ENCODE measurements at places on chromosomes 7 and 10.

DNA sequence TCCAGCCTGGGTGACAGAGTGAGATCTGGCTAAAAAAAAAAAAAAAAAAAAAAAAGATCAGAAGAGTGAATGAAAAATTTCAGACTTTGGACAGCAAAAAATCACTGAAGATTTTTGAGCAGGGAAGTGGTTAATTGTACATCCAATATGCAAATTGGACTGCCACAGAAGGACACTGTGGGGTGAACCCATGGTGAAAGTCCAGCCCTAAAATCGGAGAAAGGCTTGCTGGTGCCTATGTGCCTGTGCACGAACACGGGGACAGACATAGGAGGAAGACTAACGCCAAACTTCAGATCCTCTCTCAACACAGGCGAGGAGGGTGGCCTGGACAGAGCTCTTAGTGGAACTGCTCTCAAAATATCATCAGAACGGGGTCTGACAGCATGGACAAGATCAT lies 65.5 kb downstream of the FAM171A1 start:
- no peak for DNase-seq

GRCh38 chr10:17472481-17473227 lies 18.3 kb upstream of the ST8SIA6 start:
- DNase-seq, result no peak

DNA sequence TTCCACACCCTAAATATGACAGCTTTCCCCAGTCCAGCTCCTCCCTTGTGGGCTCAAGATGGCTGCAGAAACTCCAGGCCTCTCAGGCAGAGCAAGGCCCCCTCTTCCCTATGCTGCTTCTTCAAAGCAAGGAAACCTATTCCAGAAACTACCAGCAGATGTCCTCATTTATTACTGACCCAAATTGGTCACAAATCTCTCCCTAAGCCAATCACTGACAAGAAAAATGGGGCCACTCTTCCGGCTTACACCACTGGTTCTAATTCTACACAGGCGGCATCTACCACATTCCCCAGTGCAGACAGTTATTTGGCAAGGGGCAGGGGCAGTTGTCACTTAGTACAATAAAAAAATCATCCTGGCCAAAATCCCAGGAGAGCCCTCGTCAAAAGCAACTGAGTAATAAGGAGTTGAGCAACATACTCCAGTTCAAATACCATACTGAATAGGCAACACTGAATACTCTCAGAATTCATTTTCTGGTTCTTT lies 150.4 kb downstream of the SFMBT2 start:
- DNase-seq, result no peak

GRCh38 chr10:129852829-129853561 lies 111.1 kb downstream of the EBF3 start:
- DNase-seq, result no peak

DNA sequence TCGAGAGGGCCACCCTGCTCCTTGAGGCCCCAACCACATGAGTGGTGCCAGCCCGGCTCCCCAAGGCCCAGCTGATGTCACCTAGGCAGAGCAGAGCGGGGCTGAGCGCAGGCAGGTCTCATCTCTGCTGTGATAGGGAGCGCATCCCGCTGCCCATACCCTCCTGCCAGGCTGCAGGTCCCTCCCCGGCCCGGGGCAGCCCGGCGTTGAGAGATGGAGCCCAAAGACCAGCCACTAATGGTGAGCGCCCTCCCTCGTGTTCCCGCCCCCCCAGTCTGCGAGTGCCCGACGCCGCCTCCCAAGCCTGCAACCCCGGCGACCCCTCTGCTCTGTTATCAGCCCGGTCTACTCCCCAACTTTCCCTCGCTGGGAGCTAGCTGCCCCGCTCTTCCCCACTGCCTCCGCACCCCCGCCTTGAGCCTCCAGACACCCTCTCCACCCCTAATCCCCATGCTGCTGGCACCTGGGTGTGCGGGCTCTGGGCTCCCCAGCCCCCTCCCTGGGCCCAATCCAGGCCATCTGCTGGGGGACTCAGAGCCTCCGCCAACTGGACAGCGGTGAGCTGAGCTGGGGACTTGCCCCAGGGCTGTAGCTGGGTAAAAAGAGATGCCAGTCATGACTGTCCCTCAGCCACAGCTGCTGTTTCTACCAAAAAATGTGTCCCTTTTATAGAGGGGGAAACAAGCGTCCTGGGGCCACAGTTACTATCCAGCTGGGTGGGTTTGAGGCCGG lies 19.7 kb upstream of the CHST12 start:
- DNase-seq, result no peak

DNA sequence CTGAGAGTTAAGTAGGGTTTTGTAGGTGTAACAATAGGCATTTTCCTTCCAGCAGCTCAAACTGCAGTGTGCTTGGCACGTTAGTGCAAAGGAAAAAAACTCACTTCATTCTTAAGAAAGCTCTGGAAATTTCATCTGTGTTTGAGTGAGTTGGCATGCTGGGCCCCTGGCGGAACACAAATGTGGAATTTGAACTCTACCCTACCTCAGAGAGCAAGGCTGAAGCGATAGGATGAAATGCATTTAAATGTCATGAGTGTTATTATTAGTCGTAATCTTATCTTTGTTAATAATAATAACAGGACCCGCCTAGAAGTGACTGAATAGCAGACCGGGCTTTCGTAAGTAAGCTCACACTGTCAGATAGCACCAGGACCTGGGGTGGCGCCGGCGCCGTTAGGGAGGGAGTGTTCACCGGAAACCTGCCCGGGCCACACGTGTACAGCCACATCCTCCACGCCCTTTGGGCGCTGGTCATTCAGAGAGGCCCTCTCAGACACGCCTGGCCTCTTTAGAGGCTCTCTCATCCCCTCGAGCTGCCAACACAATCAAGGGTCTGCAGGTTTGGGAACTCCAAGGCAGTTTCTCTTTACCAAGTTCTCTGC lies 63.5 kb downstream of the GRK5 start:
- peak; percentile 50 for DNase-seq

DNA sequence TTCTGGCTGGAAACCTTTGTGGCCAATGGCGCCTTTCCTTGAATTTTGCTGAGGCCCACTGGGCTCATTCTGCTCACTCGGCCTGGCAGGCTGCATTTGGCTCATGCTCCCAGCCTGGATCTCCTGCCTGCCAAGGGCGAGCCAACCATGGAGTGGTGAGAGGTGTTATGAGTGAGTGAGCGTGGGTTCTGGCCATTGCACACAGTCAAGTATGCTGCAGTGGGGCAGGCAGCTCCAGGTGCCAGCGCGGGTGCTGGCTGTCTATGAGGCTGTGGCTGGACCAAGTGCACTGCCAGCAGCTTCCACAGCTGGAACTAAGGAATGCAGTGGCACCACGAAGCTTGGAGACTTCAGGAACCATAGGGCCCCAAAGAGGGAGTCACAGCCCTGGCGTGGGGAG lies 42.2 kb upstream of the TUBB8 start:
- DNase-seq, result no peak

DNA sequence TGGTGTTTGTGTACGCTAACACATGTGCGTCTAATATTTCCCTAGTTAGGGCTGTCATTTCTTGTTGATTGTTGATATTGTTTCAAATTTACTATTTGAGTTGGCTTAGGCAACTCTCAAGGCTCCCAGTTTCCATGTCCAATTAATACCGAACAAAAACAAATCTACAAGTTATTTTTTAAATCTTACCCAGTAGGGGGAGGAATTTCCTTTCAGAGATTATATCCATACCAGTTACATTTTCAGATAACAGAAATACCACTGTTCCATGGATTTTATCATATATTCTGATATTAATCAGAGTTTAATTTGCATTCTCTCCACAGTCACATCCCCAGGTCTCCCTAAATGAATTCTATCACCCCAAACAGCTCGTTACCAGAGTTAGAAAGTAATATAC lies 7.2 kb upstream of the AKR1B10 start:
- DNase-seq, result no peak

DNA sequence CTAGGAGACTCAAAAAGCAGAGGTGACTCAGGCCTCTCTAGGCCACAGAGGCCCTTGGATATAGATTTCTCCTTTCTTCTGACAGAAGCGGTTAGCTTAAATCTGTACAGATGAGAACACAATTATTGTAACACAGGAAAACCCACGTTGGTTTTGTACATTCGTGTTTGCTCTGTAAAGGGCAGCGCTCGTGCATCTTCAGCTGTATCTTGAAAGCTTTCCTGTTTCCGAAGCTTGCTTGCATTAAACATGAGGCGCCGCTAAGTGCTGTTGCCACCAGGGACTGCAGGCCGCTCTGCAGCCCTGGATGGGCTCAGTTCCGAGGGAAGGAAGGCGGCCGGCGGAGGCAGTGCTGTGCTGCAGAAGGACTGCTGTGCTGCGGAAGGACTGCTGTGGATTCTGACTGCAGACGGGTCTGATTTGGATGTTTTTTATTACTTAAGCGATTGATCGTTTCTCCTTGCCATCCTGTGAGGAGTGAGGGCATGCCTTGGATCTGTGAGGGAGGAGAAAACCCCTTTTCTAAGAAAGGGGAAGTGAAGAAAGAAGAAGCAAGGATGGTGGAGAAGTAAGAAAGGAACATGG lies 53.3 kb downstream of the FHIP2A start:
- no peak for DNase-seq

- DNase-seq, result no peak
Observed at GRCh38 chr10:7567911-7568620, 98.7 kb downstream of the ITIH5 start.

DNA sequence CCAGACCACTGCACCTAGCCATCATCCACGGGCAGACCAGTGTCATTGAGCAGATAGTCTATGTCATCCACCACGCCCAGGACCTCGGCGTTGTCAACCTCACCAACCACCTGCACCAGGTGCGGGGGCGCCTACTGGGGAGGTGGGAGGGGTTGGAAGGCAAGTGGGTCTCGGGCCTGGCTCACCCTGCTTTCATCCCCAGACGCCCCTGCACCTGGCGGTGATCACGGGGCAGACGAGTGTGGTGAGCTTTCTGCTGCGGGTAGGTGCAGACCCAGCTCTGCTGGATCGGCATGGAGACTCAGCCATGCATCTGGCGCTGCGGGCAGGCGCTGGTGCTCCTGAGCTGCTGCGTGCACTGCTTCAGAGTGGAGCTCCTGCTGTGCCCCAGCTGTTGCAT lies 4.6 kb downstream of the NFKB2 start:
- no peak for DNase-seq

DNA sequence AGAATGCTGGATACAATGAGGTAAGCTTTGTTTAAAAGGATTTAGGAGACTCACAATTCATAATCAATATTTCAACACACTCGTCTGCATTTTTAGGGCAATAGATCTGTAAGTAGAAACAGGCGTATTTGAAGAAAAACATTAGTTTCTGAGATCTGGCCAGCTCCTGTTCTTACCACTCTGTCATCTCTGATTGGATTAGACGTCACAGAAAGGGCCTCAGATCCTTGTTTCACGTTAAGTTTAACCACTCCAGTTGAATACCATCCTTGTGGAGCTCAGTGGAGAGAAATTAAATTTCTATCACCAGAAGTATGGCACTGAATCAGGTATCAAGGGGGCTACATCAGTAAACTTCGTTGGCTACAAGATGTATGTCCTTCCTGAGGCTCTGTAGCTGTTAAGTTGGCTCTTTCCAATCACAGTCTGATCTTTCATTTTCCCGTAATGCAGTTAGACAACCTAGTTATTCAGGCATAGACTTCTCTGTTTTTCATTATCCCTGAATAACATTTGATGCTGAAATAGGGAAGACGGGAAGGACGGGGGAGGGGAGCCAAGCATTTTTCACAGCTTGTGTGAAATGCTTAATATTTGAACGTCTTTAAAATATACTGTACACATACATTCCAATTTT lies 659.2 kb upstream of the GALNT17 start:
- DNase-seq, result no peak

GRCh38 chr10:71220689-71221540 lies 8.5 kb downstream of the UNC5B start:
- DNase-seq, result no peak

- peak; percentile 42 for DNase-seq
Observed at GRCh38 chr7:112898432-112899290, 108.5 kb upstream of the TMEM168 start.

- no peak for DNase-seq
Observed at GRCh38 chr10:10164848-10165247, 852.8 kb upstream of the CELF2 start.

DNA sequence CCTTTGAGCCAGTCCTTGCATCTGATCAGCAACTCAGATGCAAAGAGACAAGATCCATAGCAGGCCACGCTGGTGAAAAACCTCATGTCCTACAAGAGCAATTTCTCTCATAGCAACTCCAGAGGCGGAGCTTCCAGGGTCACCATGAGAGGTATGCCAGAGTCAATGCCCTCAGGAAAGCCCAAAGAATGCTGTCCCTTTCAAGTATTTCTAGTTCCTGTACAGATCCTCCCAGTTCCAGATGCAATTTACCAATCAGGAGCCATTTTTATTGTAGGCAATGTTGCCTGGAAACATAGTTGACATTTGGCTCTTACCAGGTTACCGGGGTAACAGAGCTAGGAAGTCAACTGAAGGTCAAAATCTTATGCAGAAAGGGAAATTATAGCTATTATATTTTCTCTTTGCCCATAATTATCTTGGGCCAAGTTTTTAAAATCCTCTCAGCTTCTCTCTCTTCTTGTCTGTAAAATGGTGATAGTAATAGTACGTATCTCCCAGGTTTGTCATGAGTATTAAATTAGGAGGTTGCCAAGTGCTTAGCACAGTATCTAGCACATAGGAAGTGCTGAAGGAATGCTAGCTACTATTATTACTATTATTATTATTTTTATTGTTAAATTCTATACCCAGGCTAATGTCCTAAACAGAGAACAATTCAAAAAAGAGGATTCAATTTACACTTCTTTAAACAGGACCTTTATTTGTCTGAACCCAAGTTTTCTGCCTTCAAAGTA lies 46.3 kb upstream of the TM9SF3 start:
- DNase-seq, result no peak

- no peak for DNase-seq
Observed at GRCh38 chr7:84248267-84248666, 53.7 kb upstream of the SEMA3A start.

GRCh38 chr10:75111907-75112679 lies 637 bp downstream of the SAMD8 start:
- peak; percentile 42 for DNase-seq

- DNase-seq, result no peak
Observed at GRCh38 chr10:37952926-37953325, 23.5 kb downstream of the ZNF25 start.

GRCh38 chr7:5237286-5237685 lies 45.5 kb upstream of the SLC29A4 start:
- no peak for DNase-seq

DNA sequence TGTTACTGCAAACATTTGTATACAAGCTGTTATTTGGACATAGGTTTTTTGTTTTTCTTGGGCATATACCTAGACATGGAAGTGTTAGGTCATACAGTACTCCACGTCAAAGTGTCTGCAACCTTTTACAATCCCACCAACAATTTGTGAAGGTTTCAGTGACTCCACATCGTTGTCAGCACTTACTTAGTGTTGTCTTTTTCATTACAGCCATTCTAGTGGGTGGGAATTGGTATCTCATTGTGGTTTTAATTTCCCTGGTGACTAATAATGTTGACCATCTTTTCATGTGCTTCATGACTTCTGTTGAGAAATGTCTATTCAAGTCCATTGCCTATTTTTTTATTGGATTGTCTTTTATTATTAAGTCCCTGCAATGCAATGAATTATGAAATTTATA lies 95.0 kb downstream of the UBE3C start:
- DNase-seq, result no peak

GRCh38 chr10:88783724-88784123 lies 18.8 kb upstream of the LIPM start:
- no peak for DNase-seq

Data from T-helper 1 cell (primary cell).